HCEC 1CT (cell line): ENCODE measurements at places on chromosomes 12 and 14.

DNA sequence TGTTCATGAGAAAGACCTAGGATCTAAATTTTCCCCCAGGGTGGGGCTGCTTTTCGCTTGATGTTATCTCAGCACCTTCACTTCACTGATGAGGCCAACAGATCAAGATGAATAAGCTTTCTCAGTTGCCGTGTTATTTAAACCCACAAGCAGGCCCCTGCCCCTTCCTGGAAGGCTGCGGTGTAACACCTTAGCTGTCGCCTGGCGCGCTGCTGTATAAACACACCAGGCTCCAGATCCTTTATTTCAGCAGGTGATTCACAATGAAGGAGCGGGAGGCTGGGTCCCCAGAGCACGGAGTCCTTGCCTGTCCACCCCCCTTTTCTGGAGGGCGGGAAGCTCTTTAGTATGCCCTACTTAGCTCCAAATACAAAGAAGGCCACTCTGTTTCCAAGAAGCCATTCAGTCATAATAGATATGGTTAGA, 515.4 kb downstream of the FUT8 start:
- DNase-seq, result no peak

DNA sequence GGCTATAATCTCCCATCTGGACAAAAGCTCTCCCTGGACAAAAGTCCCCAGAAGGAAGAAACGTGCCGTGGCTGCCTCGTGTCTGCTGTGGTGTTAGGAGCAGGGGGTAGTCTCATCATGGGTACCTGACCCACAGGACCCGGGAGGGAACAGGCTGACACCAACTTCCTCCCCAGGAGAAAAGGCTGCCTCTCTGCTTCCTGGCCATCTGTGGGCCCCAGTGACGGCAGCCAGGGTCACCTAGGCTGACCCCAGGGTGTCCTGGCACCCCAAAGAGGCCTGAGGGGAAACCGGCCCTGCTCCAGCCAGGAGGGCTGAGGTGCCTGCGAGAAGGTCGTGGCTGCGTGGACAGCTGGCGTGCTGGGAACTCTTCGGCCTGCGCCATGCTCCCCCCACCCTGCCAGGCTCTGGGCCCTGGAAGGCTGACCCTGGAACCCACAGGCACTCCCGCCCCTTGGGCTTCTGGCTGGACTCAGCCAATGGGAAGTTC, 133.9 kb downstream of the RFLNA start:
- DNase-seq, result no peak

DNA sequence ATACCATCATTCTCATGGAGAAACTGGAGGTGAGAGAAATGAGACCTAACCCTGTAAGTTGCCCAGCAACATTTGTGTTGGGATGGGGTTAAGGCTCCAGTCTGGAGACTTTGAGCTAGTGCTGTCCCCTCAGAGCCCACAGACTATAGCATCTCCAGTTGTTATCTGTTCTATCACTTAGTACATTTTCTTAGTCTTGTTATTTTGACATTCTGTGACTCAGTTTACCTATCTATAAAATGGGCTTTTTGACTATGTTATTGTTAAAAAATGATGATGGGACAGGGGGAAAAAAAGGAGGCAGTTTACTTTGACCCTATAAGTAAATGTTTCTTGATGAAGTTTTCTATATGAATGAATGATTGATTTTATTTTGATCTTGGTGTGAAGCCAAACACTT, 45.8 kb upstream of the PTCSC3 start:
- no peak for DNase-seq

- no peak for DNase-seq
Measured at GRCh38 chr14:100775831-100776591, 49.3 kb downstream of the DLK1 start.

DNA sequence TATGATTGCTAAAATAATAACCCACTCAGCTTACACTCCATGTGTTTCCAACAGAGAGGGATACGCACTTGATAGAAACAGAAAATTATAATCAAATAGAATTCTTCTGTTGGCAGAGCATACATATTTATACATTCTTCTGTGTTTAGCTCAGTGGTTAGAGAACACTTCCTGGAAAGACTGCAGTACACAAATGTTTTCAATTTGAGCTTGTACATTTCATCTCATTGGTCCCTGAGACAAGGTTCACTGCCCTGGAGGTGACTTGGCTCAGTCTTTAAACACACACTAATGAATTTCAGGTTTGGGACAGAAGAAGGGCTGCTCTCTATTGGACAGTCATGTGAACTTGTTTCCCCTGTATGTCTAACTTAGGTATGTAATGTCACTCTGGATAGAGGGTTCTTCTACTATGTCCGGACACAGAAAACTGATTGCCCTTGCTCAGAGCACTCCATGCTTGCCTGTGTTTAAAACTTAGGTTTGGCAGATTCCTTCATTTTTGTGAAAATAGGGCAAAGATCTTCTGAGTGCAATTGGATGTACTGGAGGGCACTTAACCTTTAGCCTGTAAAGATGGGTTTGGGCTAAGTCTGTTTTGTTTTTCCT, 22.9 kb downstream of the PROX2 start:
- DNase-seq, result peak; percentile 67

- no peak for DNase-seq
Measured at GRCh38 chr12:53973236-53974042, 513 bp downstream of the HOXC11 start.

DNA sequence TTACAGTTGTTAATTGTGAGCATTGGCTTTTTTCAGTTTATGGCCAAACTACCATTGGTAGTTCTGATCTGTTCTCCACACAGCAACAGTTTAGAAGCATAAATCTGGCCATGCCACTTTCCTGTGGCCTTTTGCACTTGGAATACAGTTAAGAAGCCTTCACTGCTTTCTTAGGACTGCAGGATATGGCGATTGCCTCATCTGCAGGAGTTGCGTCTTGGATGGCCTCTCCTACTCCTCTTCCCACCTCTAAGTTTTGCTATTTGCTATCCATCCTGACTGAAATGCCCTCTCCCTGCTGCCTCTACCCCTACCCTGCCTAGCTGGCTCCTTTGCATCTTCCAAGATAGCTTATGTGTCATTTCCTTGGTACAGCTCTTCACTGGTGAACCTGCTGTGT, 12.8 kb upstream of the BMAL2 start:
- DNase-seq, result no peak

GRCh38 chr14:65373016-65373670, 39.4 kb upstream of the FUT8 start:
- no peak for DNase-seq

- DNase-seq, result no peak
Measured at GRCh38 chr12:78680596-78680995, 184.0 kb upstream of the SYT1 start.

- DNase-seq, result no peak
Measured at GRCh38 chr14:31945074-31945613, 132.0 kb upstream of the ARHGAP5 start.

DNA sequence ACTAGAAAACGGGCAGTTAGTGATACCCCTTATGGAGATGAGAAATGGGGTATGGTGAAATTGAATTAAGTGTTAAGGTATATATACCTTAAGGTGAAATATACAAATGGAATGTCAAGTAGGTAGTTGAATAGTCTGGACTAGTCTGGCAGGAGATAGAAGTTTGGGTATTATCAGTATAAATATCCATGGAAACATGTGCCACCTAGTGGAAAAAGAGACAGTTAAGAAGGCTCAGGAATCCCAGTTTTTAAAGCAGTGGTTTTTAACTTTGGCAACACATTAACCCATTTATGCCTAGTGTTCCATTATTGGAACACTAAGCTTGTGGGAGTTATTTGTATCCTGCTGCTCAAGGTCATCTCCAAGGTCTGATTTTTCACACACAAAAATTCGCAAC, 38.6 kb upstream of the TPH2 start:
- peak; percentile 55 for DNase-seq

DNA sequence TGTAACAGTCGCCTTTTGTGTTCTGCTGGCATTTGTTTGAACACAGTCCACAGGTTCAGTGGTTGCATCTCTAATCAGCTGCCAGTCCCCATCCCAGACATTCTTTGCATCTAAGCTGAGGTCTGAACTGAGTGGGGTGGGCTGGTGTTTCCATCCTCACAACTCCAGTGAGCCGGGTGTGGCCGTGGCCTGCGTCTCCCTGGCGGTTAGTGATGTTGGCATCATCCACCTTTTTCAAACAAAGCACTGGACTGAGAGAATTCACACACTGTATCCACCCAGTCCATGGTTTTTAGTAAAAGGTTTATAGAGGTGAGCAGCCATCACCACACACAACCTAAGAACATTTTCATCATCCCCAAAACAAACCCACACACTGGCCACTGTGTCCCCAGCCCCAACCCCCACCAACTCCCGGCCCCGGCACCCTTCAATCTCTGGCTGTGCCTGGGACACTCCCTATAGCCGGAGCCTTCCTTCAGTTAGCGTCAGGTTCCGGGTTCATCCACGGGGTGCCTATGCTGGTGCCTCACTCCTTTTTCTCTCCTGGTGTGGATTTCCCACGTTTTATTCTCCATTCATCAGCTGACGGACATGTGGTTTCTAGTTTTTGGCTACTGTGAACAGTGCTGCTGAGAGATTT, 6.5 kb downstream of the DDX51 start:
- DNase-seq, result no peak

GRCh38 chr12:105409801-105410471, 79.4 kb downstream of the C12orf75 start:
- DNase-seq, result no peak

DNA sequence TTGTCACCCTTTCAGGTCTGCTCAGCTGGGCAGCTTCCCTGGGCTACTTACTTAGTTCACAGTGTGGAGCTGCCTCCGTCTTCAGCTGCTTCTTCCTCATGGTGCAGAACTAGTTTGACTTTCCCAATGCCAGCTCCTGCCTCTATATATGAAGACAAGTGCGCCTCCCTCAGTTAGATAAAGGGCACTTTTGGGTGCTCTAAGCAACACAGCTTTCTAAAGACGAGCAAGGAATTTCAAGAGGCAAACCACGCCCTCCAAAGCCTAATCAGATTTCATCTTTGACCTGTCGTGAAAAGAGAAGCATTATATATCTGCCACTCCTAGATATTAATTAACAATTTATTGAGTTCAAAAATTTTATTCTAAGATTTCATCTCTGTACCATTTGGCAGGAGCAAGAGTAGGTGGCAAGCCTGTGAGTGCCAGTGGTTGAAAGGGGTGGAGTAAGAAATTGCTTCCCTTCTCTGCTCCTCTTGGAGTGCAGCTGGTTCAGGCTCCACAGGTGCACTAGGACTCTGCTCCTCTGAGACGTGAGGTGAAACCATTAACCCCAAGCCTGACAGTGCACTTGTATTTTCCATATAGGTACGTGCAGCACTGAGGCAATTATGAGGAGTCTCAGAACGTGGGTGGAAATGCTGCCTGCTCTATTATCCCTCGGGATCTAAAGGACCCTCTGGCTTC, 2.1 kb upstream of the SLC11A2 start:
- DNase-seq, result peak; percentile 61

GRCh38 chr14:77324816-77325745, 4.2 kb downstream of the GSTZ1 start:
- DNase-seq, result no peak

- DNase-seq, result peak; percentile 26
Measured at GRCh38 chr14:63045234-63045611, at the start of gene KCNH5. Gene KCNH5 (minus strand): TSS chr14:63045458. CDS start chr14:63045186, 272 bp downstream.

- DNase-seq, result peak; percentile 20
Measured at GRCh38 chr12:19223695-19224094, 94.2 kb downstream of the PLEKHA5 start.

- peak; percentile 78 for DNase-seq
Measured at GRCh38 chr12:50985322-50985721, 33.0 kb downstream of the HIGD1C start.

DNA sequence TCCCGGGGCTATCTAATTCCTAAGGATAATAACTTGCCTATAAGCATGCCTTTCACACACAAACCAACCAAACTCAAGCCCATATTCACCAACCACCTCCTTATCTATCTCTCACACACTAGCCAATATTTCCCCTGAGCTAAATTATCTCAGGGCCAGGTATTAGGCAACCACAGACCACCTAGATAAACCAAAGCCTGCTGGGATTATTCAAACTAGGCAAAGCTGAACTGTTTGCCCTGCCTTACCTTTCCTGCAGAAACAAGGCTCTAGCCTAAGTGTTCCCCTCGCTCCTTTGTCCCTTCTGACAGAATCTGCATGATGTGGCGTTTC, 114.7 kb upstream of the EEA1 start:
- DNase-seq, result no peak

DNA sequence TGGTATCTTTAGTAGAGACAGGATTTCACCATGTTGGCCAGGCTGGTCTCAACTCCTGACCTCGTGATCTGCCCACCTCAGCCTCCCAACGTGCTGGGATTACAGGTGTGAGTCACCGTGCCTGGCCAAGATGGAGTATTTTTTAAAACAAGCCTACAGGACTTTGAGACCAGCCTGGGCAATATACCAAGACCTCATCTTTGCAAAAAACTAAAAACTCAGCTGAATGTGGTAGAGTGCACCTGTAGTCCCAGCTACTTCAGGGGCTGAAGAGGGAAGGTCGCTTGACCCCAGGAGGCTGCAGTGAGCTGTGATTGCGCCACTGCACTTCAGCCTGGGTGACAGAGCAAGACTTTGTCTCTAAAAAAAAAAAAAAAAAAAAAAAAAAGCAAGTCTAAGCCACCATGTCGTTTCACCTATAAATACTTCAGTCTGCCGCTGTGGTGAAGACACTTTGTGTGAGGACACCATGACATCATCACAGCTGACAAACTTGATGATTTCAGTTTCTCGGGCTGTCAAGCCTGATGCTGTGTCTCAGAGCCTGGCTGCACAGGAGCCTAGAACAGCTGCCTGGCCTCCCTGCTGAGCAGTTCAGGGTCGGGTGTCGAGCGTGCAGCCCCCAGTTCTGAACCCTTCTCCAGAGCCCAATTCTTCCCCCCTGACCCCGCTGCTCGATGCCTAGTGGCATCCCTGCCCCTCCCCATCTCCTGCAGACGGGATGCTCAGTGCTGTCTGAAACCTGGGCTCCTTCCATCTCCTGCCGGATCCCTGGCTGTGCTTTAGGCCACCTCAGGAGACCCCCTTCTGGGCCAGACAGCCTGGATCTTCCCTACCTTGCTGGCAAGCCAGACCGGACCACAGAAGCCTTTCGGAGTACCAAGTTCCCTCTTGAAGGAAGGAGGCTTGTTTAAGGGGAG, 119.2 kb upstream of the EVL start:
- DNase-seq, result no peak

DNA sequence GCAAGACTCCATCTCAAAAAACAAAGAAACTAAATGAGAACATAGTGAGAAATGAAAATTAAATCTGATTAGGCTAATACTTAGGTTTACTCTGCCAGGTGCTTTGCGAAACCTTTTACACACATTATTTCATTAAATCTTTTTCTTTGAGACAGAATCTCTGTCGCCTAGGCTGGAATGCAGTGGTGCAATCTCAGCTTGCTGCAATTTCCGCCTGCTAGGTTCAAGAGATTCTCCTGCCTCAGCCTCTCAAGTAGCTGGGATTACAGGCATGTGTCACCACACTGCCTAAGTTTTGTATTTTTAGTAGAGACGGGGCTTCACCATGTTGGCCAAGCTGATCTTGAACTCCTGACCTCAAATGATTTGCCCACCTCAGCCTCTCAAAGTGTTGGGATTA, 21.9 kb upstream of the EEA1 start:
- no peak for DNase-seq
